ENCODE measurements at places on chromosomes 5 and 9.

GRCh38 chr9:126204197-126204596 lies 122.4 kb upstream of the MVB12B start:
- DNase-seq: no peak

DNA sequence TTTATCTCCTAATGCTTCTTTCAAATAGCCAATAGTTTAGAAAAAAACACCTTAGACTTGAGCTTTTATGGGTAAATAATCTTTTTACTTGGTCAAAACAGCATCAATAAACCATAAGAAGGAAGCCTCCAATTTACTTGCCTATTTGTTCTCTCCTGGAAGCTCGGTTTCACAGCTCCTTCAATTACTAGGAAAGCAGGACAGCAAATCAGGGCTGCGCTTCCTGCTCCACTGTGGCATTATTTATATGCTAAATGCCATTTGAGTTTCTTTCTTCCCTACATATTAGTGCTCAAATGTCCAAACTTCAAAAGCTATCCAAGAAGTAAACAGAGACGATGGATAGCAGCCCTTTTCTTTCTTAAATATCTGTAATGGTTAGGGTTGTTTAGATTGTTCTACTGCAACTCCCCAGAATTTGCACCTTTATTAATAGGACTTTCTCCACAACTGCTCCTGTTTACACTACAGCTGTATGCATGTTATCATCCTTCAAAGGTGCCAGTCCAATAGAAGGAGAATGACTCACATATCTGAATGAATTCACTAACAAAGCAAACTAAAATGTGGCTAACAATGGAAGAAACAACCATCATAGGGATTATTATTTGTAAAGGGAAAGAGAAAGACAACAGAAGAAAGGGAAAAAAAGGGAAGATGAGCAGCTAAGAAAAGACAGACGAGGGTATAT lies 58.7 kb downstream of the MED27 start:
- DNase-seq: no peak

DNA sequence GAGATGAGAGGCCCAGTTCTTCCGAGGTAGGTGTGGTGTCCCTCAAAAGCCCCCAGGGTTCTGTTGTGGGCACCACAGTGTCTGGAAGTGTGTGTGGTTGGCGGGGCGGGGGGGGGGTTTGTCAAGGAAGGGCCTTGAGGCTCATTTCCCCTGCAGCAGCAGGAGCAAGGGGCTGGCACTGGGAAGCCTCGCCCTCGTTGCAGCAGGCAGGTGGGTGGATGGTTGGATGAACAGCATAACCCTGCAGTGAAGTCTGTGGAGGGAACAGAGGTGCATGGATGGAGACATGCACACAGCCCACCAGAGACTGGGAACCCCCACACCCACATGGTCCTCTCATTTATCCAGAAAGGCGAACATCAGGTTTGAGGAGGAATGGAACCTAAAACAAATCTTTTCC lies 2.0 kb upstream of the SPATA31E1 start:
- DNase-seq: no peak

DNA sequence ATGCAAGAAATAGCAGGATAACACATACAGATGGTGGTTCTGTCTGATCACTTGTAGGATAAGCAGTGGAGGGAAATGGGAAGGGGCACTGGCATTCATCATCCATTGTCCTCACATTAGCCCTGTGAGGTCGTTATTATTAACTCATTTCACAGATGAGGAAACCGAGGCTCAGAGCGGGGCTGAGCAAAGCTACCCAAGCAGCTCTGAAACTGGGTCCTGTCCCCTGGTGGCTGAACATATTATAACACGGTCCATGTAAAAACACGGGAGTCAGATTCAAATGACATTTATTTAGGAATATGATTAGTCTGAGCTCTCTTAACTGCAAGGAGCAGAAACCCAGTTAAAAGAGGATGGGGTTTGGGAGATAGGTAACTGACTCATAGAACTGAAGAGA lies 43.1 kb downstream of the HRH2 start:
- no peak for DNase-seq

- no peak for DNase-seq
Measured at GRCh38 chr5:12772276-12772675, 868.0 kb upstream of the CTNND2 start.
